ENCODE measurements at places on chromosomes 12 and 14.

GRCh38 chr14:63993992-63994391, 141.2 kb downstream of the SYNE2 start:
- DNase-seq, result no peak

- DNase-seq, result no peak
These were observed 2.9 kb upstream of the WSCD2 start for GRCh38 chr12:108126212-108126611.

- peak; percentile 11 for DNase-seq
These were observed 1.1 kb downstream of the PPP4R4 start for GRCh38 chr14:94175011-94175745.

- DNase-seq, result no peak
These were observed 51.9 kb downstream of the CCDC85C start for GRCh38 chr14:99552021-99552553.

GRCh38 chr12:67388331-67389138, 119.4 kb downstream of the CAND1 start:
- DNase-seq, result no peak

DNA sequence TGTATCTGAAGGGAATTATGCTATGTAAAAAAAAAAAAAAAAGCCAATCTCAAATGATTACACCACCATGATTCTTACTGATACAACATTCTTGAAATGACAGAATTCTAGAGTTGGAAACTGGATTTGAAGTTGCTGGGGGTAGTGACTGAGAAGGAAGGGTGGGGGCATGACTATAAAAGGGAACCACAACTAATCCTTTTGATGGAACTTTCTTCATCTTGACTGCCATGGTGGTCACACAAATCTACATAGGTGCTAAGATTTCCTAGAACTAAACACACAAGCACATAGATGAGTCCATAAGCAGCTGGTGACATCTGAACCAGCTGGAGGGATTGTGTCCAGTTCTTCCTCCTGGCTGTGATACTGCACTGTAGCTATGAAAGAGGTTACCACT, 51.4 kb downstream of the CLMN start:
- peak; percentile 34 for DNase-seq

DNA sequence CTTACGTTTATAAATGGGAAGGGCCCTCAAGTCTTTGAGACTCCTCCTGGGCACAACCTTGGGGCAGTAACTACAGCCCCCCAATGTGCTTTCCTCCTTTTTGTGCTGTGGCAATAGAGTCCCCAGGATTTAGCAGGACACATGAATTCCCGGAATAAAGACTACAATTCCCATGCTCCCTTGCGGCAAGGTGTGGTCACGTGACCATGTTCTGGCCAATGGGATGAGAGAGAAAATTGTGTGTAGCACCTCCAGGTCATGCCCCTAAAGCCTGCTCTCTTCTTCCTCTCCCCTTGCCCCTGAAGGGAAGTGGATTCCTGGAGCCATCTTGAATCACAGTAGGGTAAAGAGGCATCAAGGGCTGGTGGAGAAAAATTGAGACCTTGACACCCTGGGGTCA, 295.1 kb upstream of the SFSWAP start:
- DNase-seq, result no peak

GRCh38 chr12:88413646-88414045, 166.6 kb downstream of the KITLG start:
- no peak for DNase-seq

- no peak for DNase-seq
These were observed 151.1 kb downstream of the RBM19 start for GRCh38 chr12:113815031-113815430.

DNA sequence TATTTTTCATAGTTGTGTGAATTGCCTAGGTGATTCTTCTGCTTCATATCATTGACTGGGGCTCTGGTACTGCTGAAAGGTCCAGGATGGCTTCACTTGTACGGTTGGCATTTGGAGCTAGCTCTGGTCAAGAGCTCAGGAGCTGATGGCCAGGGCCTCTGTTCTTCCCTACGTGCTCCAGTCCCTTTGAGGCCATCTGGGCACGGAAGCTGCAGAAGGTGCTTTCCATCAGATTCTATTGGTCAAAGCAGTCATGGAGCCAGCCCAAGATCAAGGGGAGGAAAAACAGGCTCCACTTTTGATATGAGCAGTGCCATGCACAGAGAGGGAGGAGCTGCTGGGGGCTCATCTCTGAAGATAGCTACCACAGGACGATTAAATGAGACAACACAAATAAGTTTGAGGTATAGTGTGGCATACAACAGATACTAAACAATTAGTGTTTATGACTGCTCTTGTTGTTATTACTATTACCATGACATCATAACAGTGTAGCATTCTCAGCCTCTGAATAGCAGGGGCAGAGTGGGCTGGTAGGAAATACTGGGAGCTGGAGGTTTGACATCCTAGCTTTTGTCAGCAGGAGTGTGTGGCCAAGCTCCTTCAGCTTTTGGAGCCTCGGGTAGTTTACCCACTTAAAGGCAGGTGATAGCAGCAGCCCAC, 10.4 kb downstream of the KRT83 start:
- DNase-seq, result no peak

- DNase-seq, result no peak
These were observed 27.6 kb downstream of the ETV6 start for GRCh38 chr12:11677093-11677492.

- no peak for DNase-seq
These were observed 53.4 kb downstream of the METTL25 start for GRCh38 chr12:82411546-82412230.

- no peak for DNase-seq
These were observed 668 bp downstream of the TMEM260 start for GRCh38 chr14:56580221-56580711.

DNA sequence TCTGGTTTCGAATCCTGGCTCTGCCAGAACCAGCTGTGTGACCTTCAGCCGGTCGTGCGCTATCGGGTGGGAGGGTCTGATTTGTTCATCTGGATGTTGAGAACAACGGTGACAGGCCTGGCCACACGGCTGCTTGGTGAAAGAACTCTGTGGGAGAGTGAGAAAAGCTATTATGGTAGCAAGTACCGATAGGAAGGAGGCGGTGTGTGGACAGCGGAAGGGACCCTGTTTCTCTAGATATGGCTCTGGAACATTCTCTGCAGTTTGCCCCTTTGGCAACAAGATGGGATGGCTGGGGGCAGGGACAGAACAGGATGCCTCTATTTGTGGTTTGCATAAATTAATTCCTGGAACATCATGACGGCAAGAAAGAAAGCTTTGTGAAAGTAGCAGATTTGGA, 347.3 kb downstream of the AACS start:
- DNase-seq, result no peak

DNA sequence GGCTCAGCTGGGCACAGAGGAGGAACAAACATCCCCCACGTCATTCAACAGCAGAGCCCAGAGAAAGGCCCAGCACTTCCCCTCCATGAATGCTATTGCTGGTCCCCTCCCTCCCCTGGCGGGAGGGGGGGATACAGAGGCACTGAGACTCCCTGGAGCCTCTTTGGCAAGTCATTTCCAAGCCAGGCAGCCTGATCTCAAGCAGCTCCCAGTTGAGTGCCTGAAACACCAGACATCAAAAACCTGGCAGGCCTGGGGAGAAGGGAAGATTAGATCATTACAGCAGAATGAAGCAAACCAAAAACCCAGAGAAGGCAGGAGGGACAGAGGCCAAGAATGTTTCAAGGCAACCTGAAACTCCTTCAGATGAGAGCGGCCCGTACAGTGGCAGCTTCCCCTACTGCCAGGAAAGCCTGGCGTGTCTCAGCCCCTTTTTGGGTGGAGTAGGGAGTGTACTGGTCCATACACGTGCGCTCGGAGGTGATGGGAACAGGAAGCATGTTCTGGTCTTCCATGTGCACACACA, 92.1 kb downstream of the LRRC74A start:
- no peak for DNase-seq

DNA sequence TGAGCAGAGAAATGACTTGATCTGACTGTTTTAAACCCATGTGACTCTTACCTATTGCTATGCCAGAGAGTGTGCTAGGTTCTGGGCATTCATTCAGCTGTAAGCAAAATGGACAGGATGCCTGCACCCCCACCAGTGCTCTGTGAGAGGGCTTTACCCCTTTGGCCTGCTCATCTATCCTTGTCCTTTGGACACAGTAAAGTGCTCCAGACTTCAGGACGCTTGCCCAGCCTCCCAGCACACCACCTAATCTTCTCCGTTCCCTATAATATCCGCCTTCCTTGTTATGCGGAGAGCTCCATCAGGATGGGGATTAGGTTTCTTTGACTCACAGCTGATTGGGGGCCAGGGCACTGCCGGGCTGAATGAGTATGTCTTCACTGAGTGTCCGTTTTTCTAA, 4.4 kb upstream of the ZNF839 start:
- DNase-seq, result no peak

DNA sequence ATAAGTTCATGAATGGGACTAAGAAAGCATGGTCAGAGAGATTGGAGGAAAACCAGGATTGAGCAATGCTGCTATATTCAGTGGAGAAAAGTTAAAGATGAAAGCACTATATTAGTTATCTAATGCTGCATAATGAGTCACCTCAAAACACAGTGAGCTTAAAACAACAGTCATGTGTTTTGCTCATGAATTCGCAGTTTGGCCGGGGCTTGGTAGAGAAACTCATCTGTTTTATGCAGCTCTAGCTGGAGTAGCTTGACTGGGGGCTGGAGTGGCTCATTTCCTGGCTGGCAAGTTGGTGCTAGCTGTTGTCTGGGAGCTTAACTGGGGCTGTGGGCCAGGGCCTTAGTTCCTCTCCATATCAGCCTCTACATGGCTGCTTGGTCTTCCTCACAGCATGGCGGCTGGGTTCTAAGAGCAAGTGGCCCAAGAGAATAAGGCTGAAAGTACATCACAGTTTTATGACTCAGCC, 90.1 kb downstream of the ADCK1 start:
- DNase-seq, result no peak

GRCh38 chr12:3753544-3754284, 805 bp upstream of the CRACR2A start:
- no peak for DNase-seq

- no peak for DNase-seq
These were observed 70.8 kb upstream of the IFNG-AS1 start for GRCh38 chr12:67918441-67918840.

GRCh38 chr12:5043589-5044419, at the start of gene KCNA5:
Gene KCNA5 (plus strand): TSS chr12:5043879. CDS start chr12:5044148, 269 bp downstream.
- DNase-seq, result no peak

GRCh38 chr12:98868076-98868475, 223.0 kb downstream of the APAF1 start:
- DNase-seq, result no peak

GRCh38 chr14:40003773-40004172, 571.5 kb upstream of the FBXO33 start:
- no peak for DNase-seq
